ENCODE measurements at places on chromosomes 12 and 14. TPM values are rescaled to one million over a fixed set of nuclear protein-coding genes. Genes with fewer than 3 reads are reported as not detected.

SLCO1C1 gene
- total RNA-seq: not detected

RPS29 gene
- 2,382 TPM for total RNA-seq

- H3K27ac ChIP-seq: no peak overlapping the region
- H3K4me1 ChIP-seq: peaks cover 61% of the 10 kb centered on the region
- H3K36me3 ChIP-seq: no peaks in the 10 kb centered on the region
- DNase-seq: no peak
- no peaks in the 10 kb centered on the region for H3K27me3 ChIP-seq
- H3K4me3 ChIP-seq: no peak overlapping the region
These were observed 443.0 kb downstream of the RAD51B start for GRCh38 chr14:68262567-68262966.

- H3K4me1 ChIP-seq: no peaks in the 10 kb centered on the region
- peaks cover 39% of the 10 kb centered on the region for H3K27me3 ChIP-seq
- H3K36me3 ChIP-seq: no peaks in the 10 kb centered on the region
- H3K27ac ChIP-seq: no peak within 1 kb of the TSS
- no peak within 1 kb of the TSS for H3K4me3 ChIP-seq
These were observed at the start of gene TSPAN11 for GRCh38 chr12:30926243-30927221. Gene TSPAN11, plus strand, starts transcription at chr12:30926748. Its CDS starts 27,244 bp downstream, at chr12:30953992.

- no peak overlapping the region for H3K4me3 ChIP-seq
- no peak overlapping the region for H3K27ac ChIP-seq
- DNase-seq: no peak
- no peaks in the 10 kb centered on the region for H3K4me1 ChIP-seq
- no peaks in the 10 kb centered on the region for H3K27me3 ChIP-seq
- H3K36me3 ChIP-seq: no peaks in the 10 kb centered on the region
These were observed 33.9 kb downstream of the DYRK4 start for GRCh38 chr12:4595881-4596280.

- no peak overlapping the region for H3K27ac ChIP-seq
- H3K4me1 ChIP-seq: peaks cover 49% of the 10 kb centered on the region
- H3K27me3 ChIP-seq: peaks cover 61% of the 10 kb centered on the region
- no peaks in the 10 kb centered on the region for H3K36me3 ChIP-seq
These were observed 3.1 kb downstream of the BCAT1 start for GRCh38 chr12:24945845-24946244.

- H3K27me3 ChIP-seq: no peaks in the 10 kb centered on the region
- peaks cover 5% of the 10 kb centered on the region for H3K4me1 ChIP-seq
- H3K27ac ChIP-seq: no peak overlapping the region
- H3K4me3 ChIP-seq: no peak overlapping the region
- no peak for DNase-seq
- no peaks in the 10 kb centered on the region for H3K36me3 ChIP-seq
These were observed 18.8 kb upstream of the KLRF1 start for GRCh38 chr12:9808504-9808903.

GRCh38 chr12:64395739-64396138 is 5.2 kb upstream of the C12orf56 start:
- H3K4me1 ChIP-seq: peaks cover 9% of the 10 kb centered on the region
- H3K27me3 ChIP-seq: no peaks in the 10 kb centered on the region
- no peaks in the 10 kb centered on the region for H3K36me3 ChIP-seq
- no peak overlapping the region for H3K27ac ChIP-seq

DNA sequence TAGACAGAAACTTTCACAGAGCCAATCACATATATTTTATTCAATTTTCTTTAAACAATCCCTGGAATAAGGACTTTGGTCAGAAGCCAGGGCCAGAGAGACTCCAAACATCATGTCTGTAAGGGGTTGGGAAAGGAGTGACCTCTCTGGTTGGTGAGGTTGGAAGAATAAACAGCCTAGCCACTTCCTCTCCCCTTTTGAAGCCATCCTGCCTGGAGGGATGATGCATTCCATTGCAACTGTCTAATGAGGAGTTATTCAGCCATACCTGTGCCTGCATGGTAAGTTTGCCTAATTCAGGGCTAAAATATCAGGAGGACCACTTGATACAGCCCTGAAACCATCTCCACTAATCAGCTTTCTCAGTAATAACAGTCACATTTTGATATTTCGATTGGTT is 299.8 kb downstream of the KCNH5 start:
- no peak for DNase-seq
- no peak overlapping the region for H3K4me3 ChIP-seq
- no peaks in the 10 kb centered on the region for H3K4me1 ChIP-seq
- no peaks in the 10 kb centered on the region for H3K27me3 ChIP-seq
- no peak overlapping the region for H3K27ac ChIP-seq
- no peaks in the 10 kb centered on the region for H3K36me3 ChIP-seq

- no peak overlapping the region for H3K27ac ChIP-seq
- no peaks in the 10 kb centered on the region for H3K4me1 ChIP-seq
- no peaks in the 10 kb centered on the region for H3K27me3 ChIP-seq
- no peak overlapping the region for H3K4me3 ChIP-seq
- no peaks in the 10 kb centered on the region for H3K36me3 ChIP-seq
These were observed 82.7 kb upstream of the KITLG start for GRCh38 chr12:88662961-88663360.

C12orf54 gene
- not detected for total RNA-seq

Measured in activated naive CD4-positive, alpha-beta T cell treated with anti-CD3 and anti-CD28 coated beads for 36 hours (primary cell).